Thymus (tissue), 14 donors: ENCODE measurements at places on chromosomes 7 and 10. TPM values are rescaled to one million over a fixed set of nuclear protein-coding genes. Genes with fewer than 3 reads are reported as not detected.

GRCh38 chr10:131723297-131724168 is 177.3 kb upstream of the PPP2R2D start:
- H3K27ac ChIP-seq: no peak overlapping the region
- no peaks in the 10 kb centered on the region for H3K36me3 ChIP-seq
- DNase-seq: no peak
- no peaks in the 10 kb centered on the region for H3K4me1 ChIP-seq
- no peaks in the 10 kb centered on the region for H3K27me3 ChIP-seq

DNA sequence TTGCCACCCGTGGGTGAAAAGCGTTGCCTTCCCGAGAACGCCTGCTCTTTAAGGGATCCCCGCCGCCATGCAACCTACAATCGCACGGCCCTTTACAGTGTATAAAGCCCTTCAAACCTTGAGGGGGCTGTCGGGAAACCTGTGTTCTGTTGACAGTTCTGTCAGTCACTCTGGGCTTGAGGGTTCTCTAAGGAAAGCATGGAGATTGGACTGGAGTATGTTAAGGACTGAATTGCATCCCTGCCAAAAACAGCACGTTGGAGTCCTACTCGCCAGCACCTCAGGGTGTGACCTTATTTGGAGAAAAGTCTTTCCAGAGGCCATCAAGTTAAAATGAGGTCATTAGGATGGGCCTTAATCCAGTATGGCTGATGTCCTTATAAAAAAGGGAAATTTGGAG is 70.6 kb downstream of the PFKFB3 start:
- H3K27ac ChIP-seq: no peak overlapping the region
- peaks cover 10% of the 10 kb centered on the region for H3K4me1 ChIP-seq
- no peak for DNase-seq
- H3K27me3 ChIP-seq: no peaks in the 10 kb centered on the region
- no peak overlapping the region for H3K4me3 ChIP-seq

GRCh38 chr7:140674899-140675701 is 2.4 kb downstream of the ADCK2 start:
- H3K27me3 ChIP-seq: no peaks in the 10 kb centered on the region
- DNase-seq: no peak
- no peak overlapping the region for H3K27ac ChIP-seq
- H3K4me1 ChIP-seq: peaks cover 22% of the 10 kb centered on the region
- peaks cover 19% of the 10 kb centered on the region for H3K36me3 ChIP-seq

DNA sequence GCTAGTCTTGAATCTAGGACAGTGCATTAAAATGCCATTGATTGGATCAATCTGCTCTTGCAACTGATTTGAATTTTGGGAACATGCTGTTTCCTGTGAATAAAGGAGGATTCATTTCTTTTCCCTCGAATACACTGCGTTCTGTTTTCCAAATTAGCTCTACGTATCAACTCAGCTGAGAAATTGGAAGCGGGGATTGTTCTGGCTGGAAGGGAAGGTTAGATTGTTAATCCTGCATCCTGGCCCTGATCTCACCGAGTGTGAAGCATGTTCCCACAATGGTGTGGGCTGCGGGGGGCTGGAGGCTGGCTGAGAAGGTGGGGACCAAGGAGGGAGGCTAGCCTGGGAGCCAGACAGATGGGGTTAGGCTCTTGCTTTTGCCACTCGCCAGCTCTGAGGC is 17.6 kb downstream of the HTRA1 start:
- no peak for DNase-seq
- no peaks in the 10 kb centered on the region for H3K36me3 ChIP-seq
- H3K27ac ChIP-seq: no peak overlapping the region
- no peaks in the 10 kb centered on the region for H3K4me1 ChIP-seq
- H3K4me3 ChIP-seq: no peak overlapping the region
- no peaks in the 10 kb centered on the region for H3K27me3 ChIP-seq

DNA sequence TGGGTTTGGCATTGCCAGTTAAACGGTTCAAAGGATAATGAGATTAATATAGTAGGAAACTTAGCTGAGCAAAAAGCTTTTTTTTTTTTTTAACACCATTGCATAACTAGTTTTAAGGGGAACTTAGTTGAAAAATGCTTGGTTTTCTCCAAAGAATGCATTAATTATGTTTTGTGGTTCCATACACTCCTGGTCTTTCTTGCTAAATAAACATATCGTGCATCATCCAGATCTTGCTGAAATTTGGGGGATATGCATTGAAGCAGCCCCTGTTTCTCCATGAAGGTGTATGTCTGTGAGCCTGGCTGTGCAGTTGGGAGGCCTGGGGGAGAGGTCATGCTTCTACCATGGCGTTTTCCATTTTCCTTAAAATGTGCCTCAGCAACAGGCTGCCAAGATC is 558.2 kb upstream of the GALNT17 start:
- no peaks in the 10 kb centered on the region for H3K27me3 ChIP-seq
- no peak for DNase-seq
- H3K36me3 ChIP-seq: no peaks in the 10 kb centered on the region
- no peaks in the 10 kb centered on the region for H3K4me1 ChIP-seq

DNA sequence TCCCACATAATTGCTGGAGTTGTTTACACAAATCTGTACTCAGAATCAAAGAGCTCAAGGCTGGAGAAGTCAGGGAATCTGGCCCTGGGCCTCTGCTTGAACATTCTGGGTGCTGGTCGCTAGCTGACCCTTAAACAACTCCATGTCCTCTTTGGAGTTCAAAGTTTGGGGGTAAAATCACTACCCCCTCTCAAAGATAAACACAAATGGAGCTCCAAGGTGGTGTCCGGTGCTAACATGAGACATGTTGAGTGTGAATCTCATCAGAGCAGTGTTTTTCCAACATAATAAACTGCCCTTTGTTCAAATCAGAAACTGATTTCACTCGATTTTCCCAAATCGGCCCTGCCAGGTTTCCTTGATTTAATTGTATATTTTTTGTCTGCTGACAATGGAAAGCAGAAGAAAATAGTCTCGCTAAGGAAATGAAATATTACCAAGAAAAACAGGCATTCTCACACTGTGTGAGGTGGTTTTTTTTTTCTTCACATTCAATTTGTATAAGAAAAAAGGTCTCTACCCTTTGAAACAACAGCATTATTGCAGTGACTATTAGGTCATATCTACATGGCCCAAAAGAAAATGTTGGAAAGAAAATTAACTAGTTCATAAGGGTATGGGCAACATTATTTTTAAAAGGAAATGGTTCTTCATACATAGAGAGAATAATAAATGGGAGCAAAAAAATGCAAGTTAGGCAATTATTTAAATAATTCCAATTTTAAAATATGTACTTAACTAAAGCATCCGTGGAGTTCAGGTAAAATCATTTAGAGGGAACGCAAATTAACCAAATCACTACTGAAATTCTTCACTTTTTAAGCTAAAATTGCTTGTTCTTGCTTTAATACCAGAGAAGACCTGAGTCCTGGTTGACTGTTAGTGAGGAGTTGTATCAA is 56.1 kb upstream of the CAPZA2 start:
- no peaks in the 10 kb centered on the region for H3K4me1 ChIP-seq
- no peak overlapping the region for H3K27ac ChIP-seq
- H3K4me3 ChIP-seq: no peak overlapping the region
- DNase-seq: no peak
- H3K36me3 ChIP-seq: no peaks in the 10 kb centered on the region

DNA sequence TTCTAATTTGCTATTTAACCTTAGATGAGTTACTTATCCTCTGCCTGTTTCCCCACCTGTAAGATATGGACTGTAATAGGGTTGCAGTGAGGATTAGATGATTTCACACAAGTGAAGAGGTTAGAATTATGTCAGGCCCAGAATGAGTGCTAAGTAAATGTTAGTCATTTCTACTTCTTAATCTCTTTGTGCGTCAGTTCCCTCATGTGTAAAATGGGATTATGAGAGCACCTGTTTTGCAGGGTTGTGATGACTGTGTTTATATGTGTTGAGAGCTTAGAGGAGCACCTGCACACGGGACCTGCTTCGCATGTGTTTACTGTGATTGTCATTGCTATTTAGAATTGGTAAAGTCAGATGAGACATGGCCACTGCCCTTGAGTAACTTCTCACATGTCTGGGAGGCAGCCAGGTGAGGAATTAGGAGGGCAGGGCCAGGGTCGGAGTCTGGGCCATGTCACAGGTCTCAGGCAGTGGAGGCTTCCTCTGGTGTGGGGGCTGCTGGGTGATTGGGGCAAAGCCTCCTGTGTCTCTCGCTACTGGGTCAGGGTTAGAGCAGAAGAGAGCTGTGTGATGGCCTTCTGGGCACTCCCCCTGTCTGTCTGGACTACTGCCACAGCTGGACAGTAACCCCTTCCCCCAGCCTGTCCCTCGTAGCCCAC is 106.7 kb downstream of the WDFY4 start:
- no peak for DNase-seq
- H3K36me3 ChIP-seq: no peaks in the 10 kb centered on the region
- H3K4me1 ChIP-seq: no peaks in the 10 kb centered on the region
- no peaks in the 10 kb centered on the region for H3K27me3 ChIP-seq
- no peak overlapping the region for H3K27ac ChIP-seq

- H3K36me3 ChIP-seq: no peaks in the 10 kb centered on the region
- H3K4me1 ChIP-seq: no peaks in the 10 kb centered on the region
- H3K27me3 ChIP-seq: no peaks in the 10 kb centered on the region
- no peak for DNase-seq
Observed at GRCh38 chr10:71443676-71444075, 47.0 kb downstream of the CDH23 start.

TSPAN15 gene
- total RNA-seq: 9.7 TPM

MBL2 gene
- total RNA-seq: 0.05 TPM
